Mesothelial cell of epicardium (in vitro differentiated cells): ENCODE measurements at places on chromosomes 6 and 20.

DNA sequence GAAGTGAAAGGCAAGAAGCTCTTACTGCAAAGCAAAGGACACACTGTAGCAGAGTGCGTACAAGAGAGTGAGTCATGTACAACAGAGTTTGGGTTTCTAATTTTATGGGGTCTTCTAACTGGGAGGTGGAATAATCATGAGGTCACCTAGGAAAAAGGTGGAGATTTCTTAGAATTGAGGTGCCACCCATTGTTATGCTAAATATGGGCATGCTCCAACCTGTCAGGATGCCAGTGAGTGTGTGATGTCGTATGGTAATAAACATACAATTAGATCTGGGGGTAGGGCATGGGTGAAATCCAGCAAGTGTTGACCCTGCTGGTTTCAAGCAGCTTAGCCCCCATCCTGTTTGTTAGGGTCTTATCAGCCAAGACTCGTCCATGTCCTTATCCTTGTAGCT lies 46.6 kb downstream of the OR2B6 start:
- DNase-seq, result no peak

DNA sequence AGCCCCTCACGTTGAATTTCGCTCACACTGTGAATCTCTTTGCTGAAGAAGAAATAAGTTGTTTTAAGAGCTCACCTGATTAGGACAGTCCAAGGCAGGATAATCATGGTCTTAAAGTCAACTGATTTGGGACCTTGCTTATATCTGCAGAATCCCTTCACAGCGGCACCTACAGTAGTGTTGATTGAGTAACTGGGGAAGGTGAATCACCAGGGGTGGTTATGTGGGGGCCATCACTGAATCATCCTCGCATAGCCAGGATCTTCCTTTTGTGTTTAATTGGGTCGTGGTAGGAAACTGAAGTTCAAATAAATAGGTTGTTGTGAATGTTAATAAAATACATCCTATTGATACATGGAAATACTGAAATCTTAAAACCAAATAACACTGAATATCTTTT lies 20.2 kb upstream of the MICA start:
- no peak for DNase-seq

GRCh38 chr6:42690151-42690702 lies 32.2 kb downstream of the PRPH2 start:
- DNase-seq, result no peak

DNA sequence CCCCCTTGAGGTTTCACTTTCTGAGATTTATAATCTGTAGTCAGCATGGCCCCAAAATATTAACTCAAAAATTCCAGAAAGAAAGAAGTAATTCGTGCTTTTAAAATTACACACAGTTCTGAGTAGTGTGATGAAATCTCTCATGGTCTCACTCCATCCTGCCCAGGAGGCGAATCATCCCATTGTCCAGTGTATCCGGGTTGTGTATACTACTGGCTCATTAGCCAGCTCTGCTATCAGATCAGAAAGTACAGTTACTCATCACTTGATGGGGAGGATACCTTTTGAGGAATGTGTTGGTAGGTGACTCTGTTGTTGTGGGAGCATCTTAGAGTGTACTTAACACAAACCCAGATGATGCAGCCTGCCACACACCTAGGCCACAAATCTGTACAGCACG lies 65.2 kb downstream of the CDC5L start:
- no peak for DNase-seq

DNA sequence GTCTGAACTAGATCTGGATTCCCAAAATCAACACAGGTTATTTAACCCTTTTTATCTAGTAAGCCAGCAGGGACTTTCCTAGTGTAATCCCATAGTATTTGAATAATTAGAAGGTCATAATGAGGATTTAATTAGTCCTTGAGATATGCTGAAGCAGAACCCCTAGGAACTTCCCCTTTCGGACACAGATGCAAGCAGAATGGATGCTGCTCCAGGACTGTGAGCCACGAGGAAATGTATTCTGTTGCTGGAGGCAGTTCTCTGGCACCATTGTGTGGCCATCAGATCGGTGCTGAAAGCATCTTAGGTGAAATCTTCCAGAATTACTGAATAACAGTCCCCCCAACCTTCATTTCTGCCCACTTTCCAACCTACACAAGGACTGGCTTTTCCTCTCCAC lies 206.9 kb downstream of the TMEM242 start:
- no peak for DNase-seq

DNA sequence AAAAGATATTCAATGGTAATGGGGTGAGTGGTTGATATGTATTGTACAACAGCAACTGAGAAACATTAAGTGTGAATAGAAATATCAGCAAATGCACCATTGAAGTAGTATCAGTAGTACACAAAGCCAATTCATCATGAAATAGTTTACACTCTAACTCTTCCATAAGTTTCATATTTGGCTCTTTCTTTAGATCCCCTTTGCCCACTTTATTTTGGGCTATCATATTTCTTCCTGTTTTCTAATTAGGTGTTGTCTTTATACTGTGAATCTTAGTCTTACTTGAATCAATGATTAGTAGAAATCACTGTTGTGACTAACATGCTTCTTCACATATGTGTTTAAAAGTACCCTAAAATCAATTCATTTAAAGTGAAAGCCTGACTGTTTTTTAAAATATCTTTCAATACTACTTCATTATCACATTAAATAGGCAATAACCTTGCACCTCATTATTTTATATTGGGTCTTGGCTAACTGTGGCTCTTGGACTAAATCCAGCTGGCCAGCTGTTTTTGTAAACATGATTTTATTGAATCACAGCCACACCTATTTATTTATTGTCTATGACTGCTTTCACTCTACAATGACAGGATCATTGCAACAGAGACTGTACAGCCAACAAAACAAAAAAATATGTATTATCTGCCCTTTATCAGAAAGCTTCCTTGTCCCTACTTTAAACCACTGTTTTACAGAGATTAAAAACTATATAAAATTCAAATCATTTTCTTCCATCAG lies 38.9 kb downstream of the EYS start:
- DNase-seq, result no peak

DNA sequence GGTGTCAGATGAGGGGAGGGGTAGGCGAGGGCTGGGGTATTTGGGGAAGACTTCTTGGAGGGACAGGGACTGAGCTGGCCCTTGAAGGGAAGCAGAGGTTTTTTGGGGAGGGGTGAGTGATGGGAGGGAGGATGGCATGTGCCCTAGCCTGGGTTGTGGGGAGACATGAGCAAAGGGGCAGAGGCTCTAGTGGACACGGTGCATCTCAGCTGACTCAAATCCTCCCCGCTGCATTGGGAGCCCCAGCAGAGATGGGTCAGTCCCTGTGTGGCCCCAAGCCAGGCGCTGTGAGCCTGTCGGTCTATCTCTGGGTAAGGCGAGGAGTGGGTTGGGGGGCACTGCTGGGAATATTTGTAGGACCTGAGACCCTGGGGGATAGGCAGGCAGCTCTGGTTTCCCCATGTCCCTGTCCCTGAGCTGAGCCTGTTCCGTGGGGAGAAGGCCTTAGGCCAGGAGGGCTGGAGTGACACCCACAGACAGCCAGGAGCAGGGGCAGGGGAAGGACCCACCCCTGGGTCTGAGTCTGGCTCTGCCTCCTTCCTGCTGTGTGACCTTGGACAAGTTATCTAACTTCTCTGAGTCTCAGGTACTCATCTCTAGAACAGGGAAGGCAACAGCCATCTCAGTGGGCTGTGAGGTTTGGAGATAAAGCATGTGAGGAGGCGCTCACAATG lies 36.0 kb downstream of the SPDEF start:
- DNase-seq, result no peak

DNA sequence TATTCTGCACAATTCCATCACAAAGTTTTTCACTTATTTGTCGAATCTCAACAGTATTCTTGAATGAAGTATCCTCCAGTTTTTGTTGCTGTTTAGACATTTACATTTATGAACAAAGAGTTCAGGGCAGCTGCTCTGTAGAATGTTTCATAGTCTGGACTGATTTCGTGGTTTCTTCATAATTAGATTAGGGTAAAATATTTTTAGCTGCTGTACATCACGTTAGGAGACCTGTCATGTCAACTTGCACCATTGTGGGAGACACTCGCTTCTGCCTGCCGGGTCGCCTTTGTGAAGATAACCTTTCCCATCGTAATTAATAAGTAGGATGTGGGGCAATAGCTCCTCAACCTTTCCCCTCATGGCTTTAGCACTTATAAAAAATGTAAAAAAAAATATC lies 27.5 kb upstream of the RPS6KA2 start:
- DNase-seq, result no peak

- no peak for DNase-seq
These were observed 52.4 kb upstream of the TBC1D7 start for GRCh38 chr6:13380761-13381160.

GRCh38 chr6:120816794-120817193 lies 517.5 kb downstream of the TBC1D32 start:
- DNase-seq, result no peak

GRCh38 chr6:45732731-45733130 lies 282.9 kb downstream of the CLIC5 start:
- no peak for DNase-seq

DNA sequence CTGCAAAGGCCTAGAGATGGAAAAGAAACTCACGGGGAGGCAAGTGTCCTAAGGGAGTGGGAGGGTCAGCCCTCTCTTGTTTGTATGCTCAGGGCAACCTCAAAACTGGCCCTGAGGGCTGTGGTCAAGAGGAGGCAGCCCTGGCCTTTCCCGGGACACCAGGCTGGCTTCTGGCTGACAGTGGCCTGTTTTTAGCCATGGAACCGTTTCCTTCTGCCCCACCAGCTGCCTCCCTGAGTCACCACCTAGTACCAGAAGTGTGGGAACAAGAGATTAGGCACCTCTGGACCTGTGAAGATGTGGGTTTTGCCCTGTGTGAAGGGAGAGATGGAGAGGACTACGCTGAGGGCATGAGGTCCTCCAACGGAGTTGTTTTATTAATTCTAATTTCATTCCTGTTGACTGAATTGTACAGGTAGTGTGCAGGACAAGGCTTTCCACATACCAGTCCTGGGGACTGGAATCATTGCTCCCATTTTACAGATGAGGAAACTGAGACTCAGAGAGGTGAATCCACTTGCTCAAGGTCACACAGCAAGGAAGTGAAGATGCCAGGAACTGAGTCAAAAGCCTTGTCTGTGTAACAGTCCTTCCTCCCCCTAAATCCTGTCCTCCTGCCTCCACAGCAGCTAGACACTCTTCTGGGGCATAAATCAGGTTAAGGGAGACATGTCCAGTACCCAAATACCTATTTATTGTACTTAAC lies 5.5 kb downstream of the FOXS1 start:
- no peak for DNase-seq

GRCh38 chr6:147217840-147218404 lies 13.7 kb downstream of the STXBP5 start:
- no peak for DNase-seq

DNA sequence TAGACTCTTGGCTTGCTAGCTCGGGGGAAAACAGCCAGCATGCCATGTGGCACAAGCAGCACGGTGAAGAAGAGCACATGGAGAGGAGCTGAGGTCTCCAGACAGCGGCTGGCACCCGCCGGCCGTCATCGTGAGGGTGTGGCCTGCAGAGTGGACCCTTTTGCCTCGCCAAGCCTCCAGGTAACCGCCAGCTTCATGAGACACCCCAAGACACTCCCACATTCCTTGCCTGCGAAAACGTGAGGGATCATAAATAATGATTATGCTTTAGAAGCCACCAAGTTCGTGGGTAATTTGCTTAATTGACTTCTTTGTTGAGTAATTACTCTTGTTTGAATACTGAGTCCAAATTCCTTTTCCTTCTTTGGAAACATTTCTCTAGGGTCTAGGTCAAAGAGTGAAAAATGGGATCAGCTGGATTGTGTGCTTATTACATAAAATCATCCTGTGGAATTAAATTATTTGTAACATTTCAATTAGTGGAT lies 23.2 kb downstream of the FAM50B start:
- no peak for DNase-seq

DNA sequence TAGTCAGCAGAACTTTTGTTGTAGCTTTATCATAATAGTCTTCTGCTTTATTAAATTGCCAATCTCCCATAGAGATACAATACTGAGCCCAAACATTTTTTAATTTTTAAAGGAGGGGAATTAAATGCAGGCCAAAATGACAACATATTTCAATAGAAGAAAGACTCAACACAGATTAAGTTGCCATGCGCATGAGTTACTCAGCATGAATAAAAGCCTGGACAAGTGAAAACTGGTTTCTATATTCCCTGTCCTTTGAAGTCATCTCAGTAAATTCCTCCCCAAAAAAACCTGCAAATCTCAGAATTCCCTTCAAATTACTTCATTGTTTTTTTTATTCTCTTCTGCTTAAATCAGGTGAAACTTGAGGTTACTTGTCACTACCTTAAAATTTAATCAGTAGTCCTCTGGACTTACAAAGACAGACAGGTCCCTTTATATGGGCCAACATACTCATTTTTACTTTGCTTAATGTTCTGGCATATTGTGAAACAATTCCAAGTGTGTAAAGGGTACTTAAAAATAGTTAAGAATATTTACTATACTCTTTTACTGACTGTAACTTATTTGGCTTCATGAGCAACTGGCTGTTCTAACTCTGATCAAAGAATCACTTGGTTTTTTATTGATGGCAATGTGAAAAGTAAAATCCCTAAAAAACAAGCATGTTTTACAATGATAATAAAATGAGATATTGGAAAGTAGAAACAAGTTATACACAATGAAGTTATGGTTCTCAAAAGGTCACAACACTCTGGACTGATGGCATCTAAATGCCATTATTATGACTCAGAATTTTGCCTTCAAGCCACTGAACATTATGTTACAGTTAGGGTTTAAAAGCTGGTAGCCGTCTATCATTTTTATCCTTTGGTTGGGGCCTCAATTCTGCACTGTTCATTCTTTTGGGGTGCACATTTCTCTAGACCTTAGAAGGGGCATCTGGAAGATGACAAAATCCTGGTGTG lies 49.9 kb upstream of the COL21A1 start:
- no peak for DNase-seq

DNA sequence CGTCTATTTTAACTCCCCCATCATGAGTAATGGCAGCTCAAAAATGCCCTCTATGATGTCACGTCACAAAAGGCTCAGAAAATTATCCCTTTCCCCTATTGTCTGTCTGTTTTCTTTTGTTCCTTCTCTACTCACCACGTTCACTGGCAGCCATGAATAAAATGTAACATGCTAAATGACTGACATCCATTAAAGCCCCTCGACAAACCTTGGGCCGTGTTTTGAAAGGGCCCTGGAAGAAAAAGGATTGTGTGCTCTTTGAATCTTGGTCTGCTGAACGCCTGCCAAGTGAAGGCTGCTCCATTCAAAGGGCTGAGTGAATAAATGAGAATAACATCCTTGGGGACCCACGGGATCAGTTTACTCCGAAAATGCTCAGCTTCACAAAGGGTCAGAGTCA lies 118.7 kb downstream of the RPS12 start:
- DNase-seq, result no peak

- no peak for DNase-seq
These were observed 523.4 kb downstream of the TENT5A start for GRCh38 chr6:81228912-81229555.

- DNase-seq, result no peak
These were observed 206.1 kb upstream of the PRDM1 start for GRCh38 chr6:105880030-105880492.

- DNase-seq, result no peak
These were observed 28.1 kb downstream of the LMBRD1 start for GRCh38 chr6:69768664-69769063.

GRCh38 chr6:85192186-85192585 lies 257.7 kb upstream of the NT5E start:
- no peak for DNase-seq
